ENCODE measurements at places on chromosomes 1 and 21.

- DNase-seq = no peak
Measured at GRCh38 chr1:238279694-238280380, 389.1 kb upstream of the ZP4 start.

GRCh38 chr1:5660141-5660935 is 331.9 kb downstream of the NPHP4 start:
- no peak for DNase-seq

GRCh38 chr1:101756411-101756810 is 240.3 kb downstream of the OLFM3 start:
- no peak for DNase-seq

GRCh38 chr1:217861658-217862057 is 230.5 kb downstream of the SPATA17 start:
- no peak for DNase-seq

- no peak for DNase-seq
Measured at GRCh38 chr1:202038688-202039346, 28.4 kb downstream of the ELF3 start.

GRCh38 chr1:58654322-58654721 is 45.5 kb downstream of the MYSM1 start:
- no peak for DNase-seq

GRCh38 chr1:27528818-27529703 is 39.1 kb upstream of the WASF2 start:
- peak; percentile 86 for DNase-seq

DNA sequence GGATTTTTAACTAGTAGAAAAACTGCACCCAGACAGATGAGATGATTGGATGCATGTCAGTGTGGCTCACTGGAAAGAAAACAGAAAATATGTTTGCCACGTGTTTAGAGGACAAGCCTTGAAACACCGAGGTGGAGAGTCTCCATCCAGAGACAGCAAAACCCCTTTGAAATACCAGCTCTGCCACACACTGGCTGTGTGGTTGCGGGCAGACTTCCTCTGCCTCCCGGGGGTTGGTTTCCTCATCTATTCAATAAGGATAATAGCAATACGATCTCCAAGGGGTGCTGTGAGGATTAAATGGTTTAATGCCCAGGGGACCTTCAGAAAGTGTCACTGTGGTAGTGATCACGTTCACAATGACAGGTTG is 67.2 kb upstream of the PARP1 start:
- no peak for DNase-seq

- no peak for DNase-seq
Measured at GRCh38 chr1:23525558-23526250, 5.3 kb downstream of the E2F2 start.

DNA sequence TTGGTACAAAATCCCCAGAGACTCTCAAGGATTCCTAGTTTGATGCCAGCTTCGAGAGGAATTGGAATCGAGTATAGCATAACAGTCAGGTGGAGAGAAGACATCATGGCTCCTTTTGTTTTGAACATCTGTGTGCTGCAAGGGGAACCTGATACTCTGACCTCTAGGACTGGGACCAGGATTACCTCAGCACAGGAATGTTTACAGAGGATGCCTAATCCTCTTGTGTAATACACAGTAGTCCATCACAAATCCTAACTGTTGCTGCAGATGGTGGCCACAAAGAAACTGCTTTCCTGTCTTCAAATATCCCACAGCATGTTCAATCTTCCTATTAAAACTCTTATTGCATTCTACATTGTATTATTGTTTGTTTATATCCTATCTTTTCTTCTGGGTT is 111.8 kb upstream of the PRMT6 start:
- no peak for DNase-seq

DNA sequence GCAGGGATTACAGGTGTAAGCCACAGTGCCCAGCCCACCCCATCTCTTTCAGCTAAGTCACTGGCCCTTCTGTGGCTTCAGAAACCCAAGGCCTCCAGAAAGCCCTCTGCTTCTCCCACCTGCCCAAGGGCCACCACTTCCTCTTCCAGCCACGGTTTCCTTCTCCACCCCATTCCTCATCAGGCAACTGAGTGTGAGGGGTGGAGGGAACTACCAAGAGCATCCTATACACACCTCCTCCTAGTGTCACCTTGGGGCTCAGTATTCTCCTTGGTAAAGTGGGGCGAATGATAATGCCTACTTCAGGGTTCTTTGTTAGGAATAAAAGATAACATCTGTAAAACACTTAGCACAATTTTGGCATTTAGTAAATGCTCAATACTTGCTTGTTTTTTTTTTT is 30.0 kb downstream of the KNCN start:
- no peak for DNase-seq

GRCh38 chr1:159991513-159991912 is 37.5 kb upstream of the SLAMF9 start:
- no peak for DNase-seq

DNA sequence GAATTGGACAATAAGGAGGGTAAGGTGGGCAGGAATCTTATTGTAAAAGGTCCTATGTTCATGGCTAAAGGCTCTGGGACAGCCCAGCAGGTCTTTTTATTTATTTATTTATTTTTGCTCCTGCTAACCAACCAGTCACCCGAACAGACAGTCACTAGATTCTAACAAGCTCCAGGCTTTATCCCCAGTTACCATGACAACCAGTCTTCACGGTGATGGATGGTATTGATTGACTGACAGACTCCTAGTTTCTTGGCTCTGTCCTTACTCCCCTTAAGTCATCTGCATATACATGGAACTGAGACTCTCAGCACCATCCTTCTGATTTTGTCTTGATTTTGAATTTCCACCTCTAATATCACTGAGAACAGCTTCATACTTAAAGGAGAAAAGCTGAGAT is 44.3 kb downstream of the C8A start:
- no peak for DNase-seq

- no peak for DNase-seq
Measured at GRCh38 chr1:204398197-204399125, 13.2 kb downstream of the PPP1R15B start.

DNA sequence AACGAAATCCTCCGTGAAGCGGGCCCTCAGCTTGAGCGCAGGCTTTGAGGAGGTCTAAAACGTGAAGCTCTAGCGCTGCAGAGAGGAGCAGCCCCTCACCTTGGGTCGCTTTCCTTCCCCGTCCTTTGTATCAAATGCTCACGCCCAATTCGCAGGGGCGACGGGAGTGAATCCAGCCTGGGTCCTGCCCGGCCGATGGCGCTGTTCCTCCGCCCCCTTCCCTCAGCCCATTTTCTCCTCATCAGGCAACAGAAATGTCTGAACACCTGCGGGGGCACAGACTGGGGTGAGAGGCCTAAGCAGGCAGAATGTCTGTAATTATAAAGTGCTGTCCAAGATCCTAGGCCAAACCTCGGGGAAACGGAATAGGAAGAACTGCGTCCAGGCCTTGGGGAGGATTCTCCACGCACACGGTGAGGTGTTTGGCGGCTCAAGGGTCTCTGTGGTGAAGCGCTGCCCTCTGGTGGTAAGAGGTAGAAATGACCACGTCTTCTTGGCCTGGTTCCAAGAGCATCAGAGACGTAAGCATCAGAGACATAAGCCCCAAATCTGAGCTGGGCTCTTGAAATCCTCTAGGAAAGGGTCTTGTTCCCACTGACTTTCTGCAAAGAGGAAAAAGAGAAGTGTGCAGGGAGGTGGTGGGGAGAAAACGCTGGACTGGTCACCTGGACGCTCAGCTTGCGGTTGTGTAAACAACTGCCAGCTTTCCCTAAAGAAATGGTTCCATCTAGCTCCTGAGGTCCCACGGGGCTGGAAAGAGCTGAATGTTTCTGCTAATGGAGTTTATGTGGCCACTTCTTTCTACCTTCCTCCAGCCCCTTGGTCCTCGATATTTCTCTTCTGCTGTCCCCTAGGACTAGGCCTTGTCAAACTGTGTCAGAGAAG is 92.1 kb upstream of the CD53 start:
- peak; percentile 47 for DNase-seq

DNA sequence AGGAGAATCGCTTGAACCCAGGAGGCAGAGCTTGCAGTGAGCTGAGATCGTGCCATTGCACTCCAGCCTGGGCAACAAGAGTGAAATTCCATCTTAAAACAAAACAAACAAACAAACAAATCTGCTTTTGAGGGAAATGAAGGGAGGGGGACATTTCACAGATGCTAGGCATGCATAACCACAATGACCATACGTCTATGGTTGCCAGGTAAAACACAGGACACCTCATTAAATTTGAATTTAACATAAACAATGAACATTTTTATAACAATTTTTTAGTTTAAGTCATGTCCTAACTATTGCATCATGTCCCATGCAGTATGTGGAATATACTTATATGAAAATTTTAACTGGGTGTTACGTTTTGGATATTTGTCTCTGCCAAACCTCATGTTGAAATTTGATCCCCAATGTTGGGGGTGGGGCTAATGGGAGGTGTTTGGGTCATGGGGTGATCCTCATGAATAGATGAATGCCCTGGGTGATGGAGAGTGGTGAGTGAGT is 31.0 kb upstream of the ZBTB18 start:
- DNase-seq = no peak

- no peak for DNase-seq
Measured at GRCh38 chr1:230589951-230590350, 52.3 kb upstream of the COG2 start.

DNA sequence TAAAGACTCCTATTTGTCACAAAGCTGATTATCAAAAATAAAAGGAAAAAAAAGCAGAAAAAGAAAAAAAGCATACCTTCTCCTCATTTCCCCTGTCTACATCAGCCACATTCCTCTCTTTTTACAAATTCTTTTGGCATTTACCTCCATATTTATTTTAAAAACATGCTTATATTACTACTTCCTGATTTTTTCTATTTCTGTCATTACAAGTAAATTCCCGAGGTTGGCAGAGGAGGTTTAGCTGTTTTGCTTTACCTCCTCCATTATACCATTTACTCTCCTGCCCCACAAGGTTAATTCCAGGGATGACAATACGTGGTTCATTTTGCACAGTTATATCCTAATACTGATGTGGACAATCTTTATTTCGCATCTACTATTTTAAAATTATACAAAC is 26.3 kb upstream of the CD34 start:
- no peak for DNase-seq

Measured in right kidney (tissue), 9 donors.